Activated effector memory CD4-positive, alpha-beta T cell treated with Interleukin-2 at 50 U/mL for 16 hours (primary cell): ENCODE measurements at places on chromosomes 3 and 15.

GRCh38 chr3:143525408-143525807 is 322.9 kb downstream of the SLC9A9 start:
- DNase-seq, result no peak

GRCh38 chr3:127694467-127695215 is 21.9 kb downstream of the ABTB1 start:
- DNase-seq, result peak; percentile 29

- no peak for DNase-seq
Observed at GRCh38 chr3:188209740-188210139, 55.8 kb downstream of the LPP start.

DNA sequence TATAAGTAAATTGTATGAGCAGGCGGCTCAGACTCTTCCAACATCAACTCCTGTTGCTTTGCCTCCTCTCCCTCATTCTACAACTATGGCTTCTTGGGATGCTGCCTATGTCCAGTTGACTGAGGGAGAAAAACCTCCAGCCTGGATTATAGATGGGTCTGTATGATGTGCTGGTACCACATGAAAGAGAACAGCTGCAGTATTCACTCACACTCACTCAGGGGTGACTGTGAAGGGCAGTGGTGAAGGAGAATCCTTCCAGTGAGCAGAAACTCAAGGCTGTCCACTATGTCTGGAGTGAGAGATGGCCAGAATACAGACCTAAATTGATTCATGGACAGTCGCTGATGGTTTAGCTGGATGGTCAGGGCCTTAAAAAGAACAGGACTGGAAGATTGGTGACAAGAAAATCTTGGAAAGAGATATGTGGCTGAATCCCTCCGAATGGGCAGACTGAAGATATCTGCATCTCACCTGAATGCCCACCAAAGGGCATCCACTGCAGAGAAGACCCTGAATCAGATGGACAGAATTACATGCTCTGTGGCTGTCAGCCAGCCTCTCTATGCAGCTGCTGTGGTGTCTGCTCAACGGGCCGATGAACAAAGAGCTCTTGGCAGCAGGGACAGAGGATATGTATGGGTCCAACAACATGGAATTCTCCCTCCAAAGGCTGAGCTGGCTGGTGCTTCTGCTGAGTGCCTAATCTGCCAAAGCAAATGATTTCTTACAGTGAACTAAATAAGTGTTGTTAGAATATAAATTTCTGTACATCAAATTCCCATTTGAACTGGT is 1.9 kb upstream of the BCL2L10 start:
- no peak for DNase-seq

- no peak for DNase-seq
Observed at GRCh38 chr3:105365081-105365390, 1.7 kb upstream of the ALCAM start.

GRCh38 chr15:63063164-63063756 is 20.7 kb downstream of the TPM1 start:
- no peak for DNase-seq

- no peak for DNase-seq
Observed at GRCh38 chr3:193573403-193574191, 18.9 kb upstream of the ATP13A4 start.

DNA sequence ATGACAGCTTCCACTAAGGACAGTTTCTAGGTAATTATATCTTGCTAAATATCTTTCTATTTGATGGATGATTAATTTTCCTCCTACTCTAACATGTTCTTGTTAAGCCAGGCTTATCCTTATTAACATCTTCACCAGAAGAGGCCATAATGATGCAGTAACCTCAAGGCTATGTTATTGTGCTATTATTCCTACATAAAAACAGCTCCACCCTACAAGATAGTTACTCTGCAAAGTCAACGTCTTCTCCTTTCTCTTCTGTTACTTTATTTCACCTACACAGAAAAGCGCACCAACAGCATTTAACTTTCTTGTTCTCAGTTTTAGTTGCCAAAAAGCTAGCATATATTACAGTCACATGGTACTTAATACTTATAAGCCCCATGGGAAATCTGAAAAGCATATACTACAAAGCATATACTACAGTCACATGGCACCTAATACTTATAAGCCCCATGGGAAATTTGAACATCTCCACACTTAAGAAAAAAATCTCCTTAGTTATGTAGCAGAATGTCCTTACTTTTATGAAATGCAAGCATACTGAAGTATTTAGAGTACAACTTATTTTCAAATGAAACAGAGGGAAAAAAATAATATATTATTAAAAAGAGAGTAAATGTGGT is 13.4 kb downstream of the ADAM10 start:
- DNase-seq, result no peak

DNA sequence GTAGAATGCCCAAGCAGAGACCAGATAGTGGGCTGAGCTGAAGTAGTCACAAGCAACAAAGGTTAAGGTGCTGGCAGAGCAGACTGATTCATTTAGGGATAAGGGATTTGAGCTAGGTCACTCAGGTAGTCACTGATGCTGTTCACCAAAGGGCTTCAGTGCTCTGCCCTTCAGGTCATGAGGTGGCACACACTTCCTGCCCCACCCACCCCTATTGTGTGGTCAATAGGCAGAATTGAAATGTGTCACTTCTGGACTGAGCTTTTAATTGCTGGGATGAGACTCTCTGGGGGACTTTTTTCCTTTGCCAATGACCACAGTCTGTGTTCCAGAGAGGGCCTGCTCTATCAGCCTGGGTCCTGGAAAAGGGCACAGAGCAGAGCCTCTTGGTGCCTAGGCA is 2.9 kb upstream of the DIS3L start:
- DNase-seq, result no peak

- DNase-seq, result peak; percentile 9
Observed at GRCh38 chr15:65862682-65863081, 6.6 kb upstream of the RAB11A start.

DNA sequence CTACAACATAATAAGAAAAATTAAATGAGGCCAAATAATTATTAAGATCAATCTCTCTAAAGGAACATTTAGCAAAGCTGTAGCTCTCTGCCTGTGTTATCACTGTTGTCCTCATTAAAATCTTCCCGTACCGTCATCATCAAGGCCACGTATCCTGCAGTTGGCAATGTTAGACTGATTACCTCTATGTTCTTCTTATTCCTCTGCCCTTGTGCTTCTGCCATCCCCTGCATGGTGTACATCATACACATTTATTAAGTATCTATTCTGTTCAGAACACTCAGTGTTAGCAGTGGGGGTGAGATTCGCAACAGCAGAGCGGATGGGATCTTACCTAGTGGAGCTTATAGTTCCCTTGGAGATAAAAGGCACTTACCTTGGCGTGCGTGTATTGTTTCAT is 12.8 kb downstream of the TPRG1 start:
- no peak for DNase-seq

DNA sequence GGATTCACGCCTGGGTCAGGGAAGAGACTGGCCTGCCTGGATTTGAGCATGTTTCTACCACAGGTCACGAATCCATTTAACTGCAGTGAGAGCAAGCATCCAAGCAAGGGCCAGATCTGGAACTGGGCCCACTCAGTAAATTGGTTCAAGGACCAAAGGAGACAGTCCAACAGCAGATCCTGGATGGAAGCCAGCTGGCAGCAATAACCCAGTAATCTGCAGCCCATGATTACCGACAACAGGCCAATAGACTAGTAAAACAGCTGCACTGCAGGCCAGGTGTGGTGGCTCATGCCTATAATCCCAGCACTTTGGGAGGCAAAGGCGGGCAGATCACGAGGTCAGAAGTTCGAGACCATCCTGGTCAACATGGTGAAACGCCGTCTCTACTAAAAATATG is 11.8 kb downstream of the SAMD7 start:
- DNase-seq, result no peak

GRCh38 chr15:80328496-80328895 is 75.7 kb upstream of the ARNT2 start:
- no peak for DNase-seq

DNA sequence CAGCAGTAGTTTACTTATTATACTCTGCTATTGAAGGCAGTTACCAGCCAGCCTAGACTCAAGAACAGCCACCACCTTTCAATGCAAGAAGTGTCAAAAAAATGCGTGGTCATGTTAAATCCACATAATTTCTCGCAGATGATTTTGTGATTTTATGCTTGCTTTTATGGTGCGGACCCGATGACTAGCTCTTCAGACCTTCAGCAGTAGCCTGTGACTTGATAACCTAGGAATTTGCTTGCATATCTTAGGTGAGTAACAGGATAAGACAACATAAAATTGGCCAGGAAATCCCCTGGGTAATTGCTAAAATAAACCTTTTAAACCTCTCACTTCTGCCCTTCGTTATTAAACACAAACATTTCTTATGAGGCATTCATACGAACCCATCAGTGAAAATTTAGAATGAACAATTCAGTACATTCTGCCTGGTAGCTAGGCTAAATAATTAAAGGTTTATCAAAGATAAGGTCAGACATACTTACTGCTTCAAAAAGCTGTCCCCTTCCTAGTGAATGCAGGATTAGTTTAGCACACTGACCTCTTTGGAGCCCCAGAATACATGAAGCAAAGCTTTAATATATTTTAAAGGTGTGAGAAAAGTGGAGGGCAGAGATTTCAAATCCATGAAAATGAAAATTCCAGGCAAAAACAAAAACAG is 798.8 kb downstream of the OTOL1 start:
- DNase-seq, result no peak

GRCh38 chr3:103437883-103438282 is 1003.1 kb downstream of the ZPLD1 start:
- DNase-seq, result no peak

DNA sequence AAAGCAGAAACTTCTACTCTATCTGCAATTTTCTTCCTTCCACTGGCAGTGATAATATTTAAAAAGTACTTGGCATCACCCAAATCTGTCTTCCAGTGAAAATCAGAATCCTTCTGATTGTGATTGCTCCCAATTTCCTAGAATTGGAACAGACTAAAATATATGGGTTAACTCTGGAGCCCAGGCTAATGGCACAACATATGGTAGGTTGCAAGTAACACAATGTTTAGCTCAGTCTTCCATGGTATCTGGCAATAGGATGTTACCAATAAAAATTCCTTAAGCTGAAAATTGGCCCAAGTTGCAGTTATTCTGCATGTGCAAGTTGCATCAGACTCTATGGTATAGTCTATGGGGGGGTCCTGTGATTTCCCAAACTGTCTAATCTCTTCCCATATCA is 273.5 kb upstream of the ADAMTS9 start:
- DNase-seq, result no peak

GRCh38 chr3:69251078-69251805 is 128.8 kb upstream of the LMOD3 start:
- DNase-seq, result no peak

DNA sequence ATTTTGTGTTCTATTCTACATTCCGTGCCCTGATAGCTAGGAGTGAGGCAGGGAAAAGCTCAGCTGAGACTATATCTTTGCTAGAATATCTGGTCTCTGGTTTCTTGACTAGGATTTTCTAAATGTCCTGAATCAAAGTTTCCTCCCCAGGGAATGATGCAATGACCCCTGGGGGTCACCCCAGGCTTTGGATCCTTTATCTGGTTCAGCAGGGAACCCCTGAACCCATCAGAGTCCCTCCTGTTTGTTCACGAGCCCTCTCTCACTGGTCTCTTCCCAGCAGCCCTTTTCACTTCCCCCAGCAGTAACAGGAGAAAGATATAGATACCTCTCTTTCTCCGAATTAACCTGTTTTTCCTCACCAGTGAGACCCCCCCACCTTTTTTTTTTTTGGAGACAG is 14.3 kb downstream of the TM2D3 start:
- DNase-seq, result no peak

DNA sequence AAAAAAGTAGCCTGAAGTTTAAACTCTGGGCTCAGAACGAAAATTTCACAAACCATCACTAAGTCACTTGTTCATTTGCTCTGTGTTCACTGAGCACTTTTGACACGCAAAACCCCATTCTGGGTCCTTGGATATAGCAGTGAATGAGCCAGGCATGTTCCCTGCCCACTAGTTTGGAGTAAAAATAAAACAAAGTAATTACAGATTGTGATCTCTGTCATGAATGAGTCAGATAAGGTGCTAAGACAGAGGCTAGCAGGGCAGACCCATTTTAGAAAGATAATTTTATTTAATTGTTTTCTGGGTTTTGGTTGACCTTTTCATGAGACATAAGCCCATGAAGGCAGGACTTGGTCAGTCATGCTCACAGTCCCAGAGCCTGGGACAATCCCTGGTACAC is 84.1 kb upstream of the ARHGEF3 start:
- DNase-seq, result no peak

DNA sequence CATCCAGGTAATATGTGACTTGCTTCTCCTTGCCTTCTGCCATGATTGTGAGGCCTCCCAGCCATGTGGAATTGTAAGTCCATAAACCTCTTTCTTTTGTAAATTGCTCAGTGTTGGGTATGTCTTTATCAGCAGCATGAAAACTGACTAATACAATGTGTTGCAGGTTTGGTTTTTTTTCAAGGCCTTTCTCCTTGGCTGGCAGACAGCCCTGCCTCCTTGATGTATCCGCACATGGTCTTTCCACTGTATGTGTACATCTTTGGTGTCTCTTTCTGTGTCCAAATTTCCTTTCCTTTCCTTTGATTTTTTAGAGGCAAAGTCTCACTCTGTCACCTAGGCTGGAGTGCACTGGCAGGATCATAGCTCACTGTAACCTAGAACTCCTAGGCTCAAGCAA is 260.1 kb downstream of the TUSC7 start:
- no peak for DNase-seq

- no peak for DNase-seq
Observed at GRCh38 chr15:82122746-82123400, 77.1 kb upstream of the MEX3B start.
